T47D (cell line): ENCODE measurements at places on chromosomes 7 and 10.

DNA sequence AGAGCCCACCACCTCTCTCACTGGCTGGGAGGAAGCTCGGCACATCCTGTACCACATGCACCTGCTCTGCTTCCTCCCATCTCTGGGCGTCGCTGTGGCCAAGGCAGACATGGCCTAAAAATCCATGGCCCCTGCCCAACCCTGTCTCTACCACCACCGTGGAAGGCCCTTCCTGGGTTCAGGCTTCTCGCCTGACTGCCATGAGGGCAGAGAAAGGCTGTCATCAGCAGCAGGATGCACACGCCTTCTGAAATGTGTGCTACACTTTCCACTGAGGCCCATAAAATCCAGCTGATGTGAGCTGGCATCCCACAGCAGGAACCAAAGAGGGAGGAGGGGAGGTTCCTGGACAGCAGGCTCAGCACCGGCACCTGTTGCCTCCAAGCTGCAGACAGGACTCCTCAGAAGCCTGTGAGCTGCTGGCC lies 93.4 kb downstream of the PTPRN2 start:
- no peak for DNase-seq

- DNase-seq = no peak
Measured at GRCh38 chr7:305410-306151, 15.6 kb downstream of the FOXL3 start.

DNA sequence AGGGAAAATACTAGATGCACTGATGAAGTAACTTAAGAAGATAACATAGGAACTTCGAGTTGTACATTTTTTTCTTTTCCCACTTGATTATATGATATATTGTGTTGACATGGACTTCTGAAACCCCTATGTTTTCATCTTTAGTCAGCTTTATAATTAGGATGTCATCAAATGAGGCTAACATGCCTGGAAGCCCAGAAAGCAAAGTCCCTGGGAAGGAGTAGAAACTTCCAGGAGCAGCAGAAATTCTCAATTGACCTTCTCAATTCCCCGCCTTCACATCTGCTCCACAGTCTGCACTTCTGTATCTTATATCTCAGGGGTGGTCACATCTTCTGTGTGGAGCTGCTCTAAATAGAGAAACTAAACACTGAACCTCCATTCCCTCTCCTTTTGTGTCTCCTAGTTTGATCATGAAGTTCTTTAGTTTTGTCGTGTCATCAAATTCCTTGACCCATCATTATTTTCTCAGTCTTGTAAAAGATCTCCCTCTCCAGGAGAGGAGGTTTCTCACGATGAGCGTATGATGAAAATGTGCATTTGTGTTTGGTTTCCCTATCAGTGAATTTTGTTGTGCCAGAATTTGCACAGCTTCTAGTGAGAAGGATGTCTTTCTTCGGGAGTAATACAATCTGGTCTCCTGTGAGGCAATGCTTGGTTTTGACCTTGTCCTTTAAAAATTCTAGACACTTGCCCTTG lies 303.3 kb downstream of the SUGCT start:
- DNase-seq = no peak

GRCh38 chr10:81917666-81918065 lies 42.7 kb downstream of the NRG3 start:
- DNase-seq = no peak

DNA sequence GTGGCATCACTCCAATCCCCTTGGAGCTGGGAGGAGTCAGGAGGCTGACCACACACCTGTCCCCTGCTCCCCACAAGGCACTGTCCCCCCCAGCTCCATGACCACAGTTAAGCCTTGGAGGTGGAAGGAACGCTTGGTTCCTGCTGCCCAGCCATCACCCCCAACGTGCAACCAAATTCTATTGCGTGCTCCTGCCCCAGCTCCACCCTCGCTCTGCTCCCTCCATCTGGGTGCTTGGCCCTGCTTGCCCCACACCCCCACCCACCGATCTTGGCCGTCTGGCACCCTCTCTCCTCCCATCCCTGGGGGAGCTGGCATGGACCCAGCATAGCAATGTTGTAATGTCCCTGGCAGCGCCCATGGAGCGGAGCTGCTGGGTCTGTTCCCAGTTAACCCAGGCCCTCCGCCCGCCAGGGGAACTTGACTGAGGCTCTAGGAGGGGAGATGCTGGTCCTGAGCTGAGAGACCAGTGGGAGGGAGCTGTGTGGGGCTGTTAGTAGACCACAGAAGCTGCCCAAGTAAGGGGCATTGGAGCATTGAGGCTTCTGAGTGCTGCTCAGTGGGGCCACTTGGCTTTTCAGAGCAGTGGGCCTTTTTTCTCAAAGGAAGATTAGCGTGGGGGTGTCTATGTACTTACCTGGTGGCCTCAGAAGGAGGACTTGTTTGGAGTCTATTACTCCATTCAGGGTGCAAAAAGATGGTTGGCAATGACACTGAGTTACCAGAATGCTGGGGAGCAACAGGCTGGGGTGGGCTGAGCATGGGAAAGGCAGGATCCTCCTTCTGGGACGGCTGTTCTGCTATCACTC lies 1.1 kb downstream of the EPHB6 start:
- DNase-seq = no peak

DNA sequence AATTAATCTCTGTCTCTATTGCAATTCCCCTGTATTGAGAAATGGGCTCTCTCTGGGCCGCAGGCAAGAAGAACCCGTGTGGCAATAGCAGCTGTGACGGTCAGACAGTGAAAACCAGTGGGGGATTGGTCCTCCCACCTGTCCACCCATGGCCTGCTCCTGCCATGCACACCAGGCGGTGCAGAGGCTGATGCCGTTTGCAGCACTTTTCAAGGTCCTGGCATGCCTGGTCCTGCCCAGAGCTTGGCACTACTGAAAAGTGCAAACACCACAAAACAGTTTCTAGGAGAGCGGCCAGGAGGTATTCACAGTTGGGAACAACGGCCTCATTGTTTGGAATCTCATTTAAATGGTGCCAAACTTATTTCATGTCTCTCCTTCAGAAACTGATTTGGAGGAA lies 41.5 kb downstream of the PSPH start:
- DNase-seq = peak; percentile 96

GRCh38 chr10:93991596-93992284 lies 2.0 kb upstream of the PLCE1 start:
- peak; percentile 78 for DNase-seq

GRCh38 chr10:91525896-91526712 lies 106.8 kb downstream of the PPP1R3C start:
- DNase-seq = no peak

DNA sequence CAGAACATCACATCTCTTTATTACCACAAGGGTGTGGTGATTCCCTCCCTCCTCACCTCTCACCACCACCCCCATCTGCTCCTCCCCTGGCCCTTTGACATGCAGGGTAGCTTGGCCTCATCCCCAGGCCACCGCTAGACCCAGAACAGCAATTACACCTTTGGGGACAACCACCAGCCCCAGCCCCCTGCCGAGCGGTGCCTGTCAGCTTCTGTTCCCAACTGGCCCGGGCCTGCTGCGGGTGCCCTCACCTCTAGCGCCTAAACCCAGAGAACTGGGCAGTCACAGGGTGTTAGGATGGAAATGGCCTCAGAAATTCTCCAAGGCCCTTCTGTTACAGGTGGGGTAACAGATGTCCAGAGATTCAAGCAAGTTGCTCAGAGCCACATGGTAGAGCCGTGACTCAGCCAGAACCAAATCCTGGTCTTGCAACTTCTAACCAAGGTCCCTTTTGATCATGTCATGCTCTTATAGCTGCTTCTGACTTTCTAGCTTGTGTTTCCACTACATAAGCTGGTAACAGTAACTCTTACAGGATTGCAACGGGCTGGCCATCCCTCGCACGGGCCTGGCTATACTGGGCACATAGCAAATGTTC lies 78.0 kb downstream of the PRKAG2 start:
- DNase-seq = no peak

DNA sequence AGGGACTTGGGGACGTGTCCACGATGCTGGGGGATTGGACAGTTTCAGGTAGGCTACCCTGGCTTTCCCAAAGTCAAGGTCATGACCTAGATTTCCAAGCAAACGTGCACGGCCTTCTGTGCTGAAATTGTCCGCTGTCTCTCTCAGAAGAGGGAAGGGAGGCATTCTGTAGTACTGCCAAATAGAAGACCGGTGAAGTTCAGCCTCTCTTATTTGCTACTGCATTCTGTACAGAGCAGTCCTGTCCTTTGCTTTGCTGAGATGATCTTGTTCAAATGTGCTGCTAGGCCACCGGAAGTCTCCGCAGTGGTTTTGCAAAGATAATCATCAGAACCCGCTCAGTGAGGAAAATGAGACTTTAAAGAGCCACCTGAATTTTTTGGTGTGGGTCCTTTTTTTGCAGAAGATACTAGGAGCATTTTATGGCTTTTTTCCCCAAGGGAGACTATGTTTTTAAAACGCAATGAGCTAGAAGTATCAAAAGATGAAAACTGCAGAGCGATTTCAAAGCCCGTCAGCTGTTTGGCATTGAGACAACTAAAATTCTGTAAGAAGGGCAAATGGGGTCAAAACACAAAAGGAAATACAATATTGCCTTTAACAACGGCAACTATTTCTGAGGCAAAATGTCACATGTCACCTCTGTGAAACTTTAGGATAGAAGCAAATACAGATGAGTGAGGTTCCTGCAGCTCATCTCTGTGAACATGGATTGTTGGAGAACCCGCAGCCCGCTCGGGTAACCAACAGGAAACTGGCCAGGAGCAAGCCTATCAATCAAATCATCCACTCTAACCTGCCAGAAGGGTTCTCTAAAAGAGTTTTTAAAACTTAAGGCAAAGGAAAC lies 1.3 kb upstream of the NMT2 start:
- no peak for DNase-seq

DNA sequence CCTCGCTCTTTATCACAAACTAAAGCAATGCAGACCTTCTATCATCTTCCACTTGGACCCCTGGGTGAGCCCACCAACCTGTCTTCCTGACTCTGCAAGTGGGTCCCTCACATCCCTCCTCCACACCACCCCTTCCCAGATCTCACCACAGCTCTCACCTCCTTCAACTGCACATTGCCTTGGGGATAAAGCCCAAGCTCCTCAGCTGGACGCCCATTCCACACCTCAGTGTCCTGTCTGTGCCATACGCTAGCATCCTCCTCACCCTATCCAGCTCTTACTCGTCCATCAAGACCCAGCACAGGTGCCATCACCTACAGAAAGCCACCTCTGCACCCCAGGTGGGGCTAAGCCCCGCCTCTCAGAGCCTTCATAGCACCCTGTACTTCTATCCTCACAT lies 141.0 kb upstream of the LANCL2 start:
- no peak for DNase-seq

DNA sequence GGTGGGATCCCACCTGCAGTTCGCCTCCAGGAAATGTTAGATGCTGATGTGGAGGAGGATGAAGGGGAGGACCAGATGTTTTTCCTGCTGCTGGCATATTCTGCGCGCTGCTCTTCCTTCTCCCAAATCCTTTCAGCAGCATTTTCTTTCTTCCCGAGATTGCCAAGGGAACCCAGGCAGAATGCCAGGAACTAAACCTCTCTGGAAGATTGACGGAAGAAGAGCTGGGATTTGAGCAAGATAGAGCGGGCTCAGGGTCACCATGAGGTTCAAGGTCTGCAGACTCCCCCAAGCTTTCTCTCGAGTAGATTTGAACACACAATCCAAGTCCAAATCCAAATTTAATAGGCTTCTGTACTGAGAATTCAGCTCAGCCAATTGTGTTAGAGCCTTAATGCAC lies 345.2 kb upstream of the C7orf33 start:
- DNase-seq = no peak

DNA sequence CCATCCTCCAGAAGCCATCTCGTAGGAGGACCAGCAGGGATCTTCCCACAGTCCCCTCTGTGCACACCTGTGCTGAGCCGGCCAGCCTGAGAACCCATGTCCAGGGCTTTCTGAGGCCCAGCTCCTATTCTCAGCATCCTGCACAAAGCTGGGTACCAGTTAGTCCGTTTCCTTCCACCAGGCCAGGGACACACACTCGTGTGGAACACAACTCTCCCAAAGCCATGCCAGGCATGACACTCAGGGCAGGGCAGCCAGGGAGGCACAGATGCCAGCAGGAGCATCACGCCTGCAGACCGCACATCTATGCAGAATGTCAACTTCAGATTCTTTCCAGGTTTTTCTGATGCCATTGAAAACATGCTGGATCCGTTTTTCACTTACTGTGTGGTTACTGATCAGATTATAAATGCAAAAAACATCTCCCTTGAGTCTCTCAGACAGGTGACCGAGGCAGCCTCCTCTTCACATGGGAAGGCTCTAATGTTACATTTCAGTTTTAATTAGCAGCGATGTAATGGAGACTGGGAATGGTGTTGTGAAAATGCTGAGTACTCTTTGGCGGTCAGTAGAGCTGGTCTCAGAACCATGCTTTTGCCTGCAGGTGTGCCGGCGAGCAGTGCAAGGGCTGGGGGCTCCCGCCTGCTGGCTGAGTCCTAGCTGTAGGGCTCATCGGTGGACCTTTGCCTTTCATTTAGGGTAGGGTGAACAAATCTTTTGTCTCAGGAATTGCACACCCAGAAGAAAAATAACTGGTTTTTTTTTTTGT lies 3.3 kb upstream of the SUN1 start:
- no peak for DNase-seq

GRCh38 chr10:125515571-125515970 lies 167.4 kb downstream of the TEX36 start:
- DNase-seq = no peak

GRCh38 chr7:31828520-31828919 lies 141.5 kb downstream of the PPP1R17 start:
- no peak for DNase-seq

- DNase-seq = no peak
Measured at GRCh38 chr7:43204081-43204480, 91.6 kb downstream of the HECW1 start.

- no peak for DNase-seq
Measured at GRCh38 chr10:69780077-69780476, 21.6 kb upstream of the COL13A1 start.

DNA sequence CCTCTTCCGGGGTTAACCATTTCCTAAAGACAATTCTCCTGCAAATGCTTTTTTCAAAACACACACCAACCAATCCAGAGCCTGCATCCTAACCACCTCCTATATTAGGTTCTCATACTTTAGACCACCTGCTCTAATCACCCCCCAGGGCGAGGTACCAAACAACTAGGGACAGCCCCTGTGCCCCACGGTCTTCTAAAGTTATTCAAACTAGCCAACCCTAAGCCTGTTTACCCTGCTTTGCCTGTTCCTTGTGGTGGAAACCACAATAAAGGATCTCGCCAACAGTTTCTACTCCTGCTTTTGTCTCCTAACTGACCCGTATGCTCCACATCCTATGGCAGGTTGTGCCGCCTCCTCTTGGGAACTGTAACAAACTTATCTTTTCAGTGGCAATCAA lies 21.1 kb downstream of the SP4 start:
- peak; percentile 35 for DNase-seq

GRCh38 chr10:129207297-129207696 lies 259.7 kb upstream of the MGMT start:
- no peak for DNase-seq
